ENCODE measurements at places on chromosomes 16 and 17.
A peak's percentile ranks its signal among the peaks of the same experiment; 100 is the strongest.

DNA sequence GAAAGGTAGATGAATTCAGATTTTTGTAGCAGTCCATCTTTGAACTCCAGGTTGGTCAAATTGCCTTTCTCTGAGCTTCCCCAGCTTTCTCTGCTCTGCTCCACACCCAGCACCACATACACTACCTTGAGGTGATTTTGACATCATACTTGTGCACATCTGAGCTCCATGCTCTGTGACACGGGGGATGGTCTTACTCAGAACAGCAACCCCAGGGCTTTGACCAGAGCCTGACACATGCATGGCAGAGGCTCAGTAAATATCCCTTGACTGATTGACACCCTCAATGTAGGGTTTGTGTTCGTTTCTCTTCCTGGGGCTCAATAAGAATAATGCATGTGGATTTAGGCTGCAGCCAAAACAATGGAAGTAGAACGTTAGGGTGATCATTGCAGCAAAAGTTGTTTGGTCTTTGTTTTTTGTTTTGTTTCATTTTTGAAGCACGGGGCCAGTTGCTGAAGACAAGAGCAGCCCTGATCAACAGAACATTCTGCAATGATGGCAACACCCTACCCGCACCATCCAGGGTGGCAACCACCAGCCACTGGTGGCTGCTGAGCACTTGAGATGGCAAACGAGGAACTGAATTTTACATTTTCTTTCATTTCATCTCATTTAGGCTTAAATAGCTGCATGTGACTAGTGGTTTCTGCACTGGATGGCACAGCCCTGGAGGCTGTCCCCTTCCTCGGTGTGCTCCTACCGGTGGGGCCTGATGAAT, 224.8 kb upstream of the TNRC6C start:
- no peak for DNase-seq
- H3K4me3 ChIP-seq, result no peak overlapping the region
- H3K4me1 ChIP-seq, result no peaks in the 10 kb centered on the region
- H3K27me3 ChIP-seq, result no peaks in the 10 kb centered on the region
- H3K36me3 ChIP-seq, result no peaks in the 10 kb centered on the region
- no peak overlapping the region for H3K27ac ChIP-seq

DNA sequence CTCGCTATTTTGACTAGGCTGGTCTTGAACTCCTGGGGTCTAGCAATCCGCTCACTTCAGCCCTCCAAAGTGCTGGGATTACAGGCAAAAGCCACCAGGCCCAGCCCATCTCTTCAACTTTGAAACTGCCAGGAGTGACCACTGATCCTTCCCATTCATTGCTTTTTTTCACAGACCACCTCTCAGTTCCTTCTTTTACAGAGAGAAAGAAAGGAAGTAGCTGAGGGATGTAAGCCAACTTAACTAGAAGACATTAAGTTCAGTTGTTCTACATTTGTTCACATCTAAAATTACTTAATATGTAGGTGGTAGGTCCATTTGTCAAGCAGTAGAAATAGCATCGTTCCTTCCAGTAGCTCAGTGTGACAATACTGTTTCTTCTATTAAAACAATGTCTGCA, 219.8 kb downstream of the STX8 start:
- H3K27me3 ChIP-seq, result no peaks in the 10 kb centered on the region
- peaks cover 2% of the 10 kb centered on the region for H3K4me1 ChIP-seq
- H3K4me3 ChIP-seq, result no peak overlapping the region
- no peak for DNase-seq
- H3K36me3 ChIP-seq, result no peaks in the 10 kb centered on the region

GRCh38 chr16:10831894-10832886, 13.6 kb upstream of the TVP23A start:
- H3K27me3 ChIP-seq, result peaks cover 4% of the 10 kb centered on the region
- H3K36me3 ChIP-seq, result no peaks in the 10 kb centered on the region
- H3K27ac ChIP-seq, result no peak overlapping the region
- no peak for DNase-seq
- H3K4me3 ChIP-seq, result no peak overlapping the region

- no peaks in the 10 kb centered on the region for H3K4me1 ChIP-seq
- H3K4me3 ChIP-seq, result no peak overlapping the region
- H3K27me3 ChIP-seq, result peaks cover 4% of the 10 kb centered on the region
- no peak overlapping the region for H3K27ac ChIP-seq
Observed at GRCh38 chr16:85201574-85201973, 89.3 kb upstream of the CIBAR2 start.

DNA sequence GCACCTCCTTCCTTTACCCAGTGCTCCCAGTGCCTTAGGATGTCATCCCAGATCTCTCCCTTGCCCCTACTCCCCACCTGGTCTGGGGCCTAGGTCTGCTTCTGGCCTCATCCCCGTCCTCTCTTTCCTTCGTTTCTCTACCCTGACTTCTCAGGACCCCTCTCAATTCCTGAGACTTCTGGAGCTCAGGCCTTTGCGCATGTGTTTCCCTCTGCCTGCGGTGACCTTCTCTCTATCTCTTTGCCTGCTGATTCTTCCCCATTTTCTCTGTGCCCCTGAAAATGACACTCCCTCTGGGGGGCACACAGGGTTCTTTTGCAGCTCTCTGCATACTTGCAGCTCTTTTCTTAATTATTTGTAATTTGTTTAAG, 13.5 kb downstream of the ADORA2B start:
- no peaks in the 10 kb centered on the region for H3K27me3 ChIP-seq
- H3K27ac ChIP-seq, result no peak overlapping the region
- no peaks in the 10 kb centered on the region for H3K36me3 ChIP-seq
- no peak overlapping the region for H3K4me3 ChIP-seq

DNA sequence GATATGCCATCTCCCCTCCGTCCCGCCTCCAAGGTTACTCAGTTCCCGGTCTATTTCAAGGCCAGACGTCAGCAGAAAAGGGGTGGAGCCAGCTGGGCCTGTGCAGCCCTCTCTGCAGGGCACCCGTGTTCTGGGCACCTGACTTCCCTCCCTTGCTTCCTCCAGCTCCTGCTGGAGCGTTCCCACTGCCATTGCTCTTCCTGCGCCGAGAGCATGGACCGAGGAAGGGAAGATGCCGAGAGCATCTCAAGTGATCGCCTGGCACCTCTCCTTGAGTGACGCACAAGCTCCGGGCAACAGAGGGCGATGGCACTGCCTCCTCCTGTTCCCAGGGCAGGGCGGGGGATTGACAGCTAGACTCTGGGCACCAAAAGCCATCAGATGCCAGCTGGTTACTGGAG, 29.4 kb upstream of the NAT9 start:
- no peak for DNase-seq
- H3K4me1 ChIP-seq, result no peaks in the 10 kb centered on the region
- no peaks in the 10 kb centered on the region for H3K27me3 ChIP-seq
- H3K4me3 ChIP-seq, result no peak overlapping the region
- no peak overlapping the region for H3K27ac ChIP-seq

GRCh38 chr16:10631886-10632285, 51.5 kb upstream of the EMP2 start:
- no peaks in the 10 kb centered on the region for H3K36me3 ChIP-seq
- DNase-seq, result no peak
- no peak overlapping the region for H3K4me3 ChIP-seq
- peaks cover 3% of the 10 kb centered on the region for H3K27me3 ChIP-seq

DNA sequence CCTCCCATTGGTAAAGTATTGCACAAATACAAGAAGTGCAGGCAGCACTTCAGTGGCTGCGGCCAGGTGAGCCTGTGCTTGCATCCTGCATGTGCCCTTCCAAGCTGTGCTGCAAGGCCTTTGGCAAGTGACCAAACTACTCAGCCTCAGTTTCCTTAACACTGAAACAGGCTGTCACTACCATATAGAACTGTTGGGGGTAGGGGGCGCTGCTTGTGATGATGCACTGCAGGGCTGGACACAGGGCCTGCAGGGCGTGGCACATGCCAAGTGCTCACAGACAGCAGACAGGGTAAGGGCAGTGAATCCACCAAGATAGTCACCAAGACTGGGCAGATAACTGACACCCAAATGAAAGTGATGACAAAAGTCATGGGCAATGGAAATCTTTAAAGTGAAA, 65.6 kb upstream of the SREBF1 start:
- no peak for DNase-seq
- H3K4me1 ChIP-seq, result no peaks in the 10 kb centered on the region
- H3K27me3 ChIP-seq, result no peaks in the 10 kb centered on the region
- no peak overlapping the region for H3K27ac ChIP-seq
- no peaks in the 10 kb centered on the region for H3K36me3 ChIP-seq

DNA sequence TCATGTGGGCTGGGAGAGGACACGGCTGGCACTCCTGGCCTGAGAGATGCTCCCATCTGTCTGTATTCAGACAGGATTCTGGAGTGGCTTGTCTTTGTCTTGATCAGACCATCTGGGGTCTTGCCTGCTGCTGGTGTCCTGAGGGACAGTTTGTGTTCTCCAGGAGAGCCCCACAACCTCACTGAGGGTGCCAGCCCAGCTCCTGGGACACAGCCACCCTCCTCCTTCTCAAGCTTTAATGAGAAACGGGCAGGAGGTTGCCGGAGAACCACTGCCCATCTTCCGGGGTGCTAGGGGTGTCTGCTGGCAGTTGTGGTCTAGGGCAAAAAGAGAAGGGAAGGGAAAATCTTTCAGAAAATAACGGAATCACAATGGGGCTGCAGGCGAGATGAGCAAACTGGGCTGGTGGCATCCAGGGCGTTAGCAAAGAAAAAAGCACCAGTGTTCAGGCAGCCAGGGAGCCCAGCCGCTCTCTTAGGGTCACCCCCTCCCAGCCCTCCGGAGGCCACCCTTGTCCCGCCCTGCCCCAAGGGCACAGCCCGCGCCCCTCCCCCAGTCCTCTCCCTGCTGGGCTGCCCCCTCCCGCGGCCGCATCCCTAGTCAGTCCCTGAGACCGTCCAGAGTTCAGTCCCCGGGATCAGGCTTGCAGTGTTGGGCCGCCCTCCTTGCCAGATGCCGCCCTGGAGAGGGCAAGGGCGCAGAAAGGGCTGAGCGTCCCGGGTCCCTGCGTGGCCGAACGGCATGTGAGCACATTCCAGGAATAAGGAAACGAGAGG, 824.7 kb downstream of the KCNJ18 start:
- H3K36me3 ChIP-seq, result no peaks in the 10 kb centered on the region
- H3K4me3 ChIP-seq, result no peak overlapping the region
- no peak for DNase-seq
- no peak overlapping the region for H3K27ac ChIP-seq
- H3K4me1 ChIP-seq, result no peaks in the 10 kb centered on the region

DNA sequence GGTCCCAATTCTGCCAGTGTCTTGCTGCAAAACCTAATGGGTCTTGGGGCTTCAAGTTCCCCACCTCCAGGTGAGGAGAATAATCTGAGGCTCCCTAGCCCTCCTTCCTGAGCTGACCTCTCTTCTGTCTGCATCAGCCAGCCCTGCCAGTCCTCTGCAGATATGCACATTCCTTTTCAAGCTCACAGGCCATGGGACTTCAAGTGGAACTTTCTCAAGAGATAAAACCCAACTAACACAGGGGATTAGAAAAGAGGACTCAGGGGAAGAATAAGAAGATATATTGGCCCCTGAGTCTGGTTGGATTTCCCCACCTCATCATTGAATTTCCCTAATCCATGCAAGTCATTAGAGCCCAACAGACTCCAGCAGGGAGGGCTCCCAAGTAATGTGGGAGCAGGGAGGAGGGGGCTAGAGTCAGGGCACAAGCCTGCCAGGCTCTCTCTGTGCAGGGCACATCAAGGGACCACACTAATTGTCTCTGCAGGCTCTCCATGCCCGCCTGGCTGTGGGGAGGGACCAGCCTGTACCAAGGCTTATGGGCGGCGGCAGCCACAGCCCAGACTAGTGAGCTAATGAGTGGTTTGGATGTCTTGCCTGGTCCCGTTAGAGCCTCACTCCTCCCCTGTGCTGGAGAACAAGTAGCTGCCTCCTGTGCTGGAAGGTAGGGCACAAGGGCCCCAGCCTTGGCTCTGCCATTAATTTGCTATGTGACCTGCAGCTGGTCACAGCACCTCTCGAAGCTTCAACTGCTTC, 1.2 kb downstream of the KRT14 start:
- H3K27ac ChIP-seq, result no peak overlapping the region
- no peaks in the 10 kb centered on the region for H3K4me1 ChIP-seq
- H3K36me3 ChIP-seq, result no peaks in the 10 kb centered on the region
- no peak for DNase-seq

DNA sequence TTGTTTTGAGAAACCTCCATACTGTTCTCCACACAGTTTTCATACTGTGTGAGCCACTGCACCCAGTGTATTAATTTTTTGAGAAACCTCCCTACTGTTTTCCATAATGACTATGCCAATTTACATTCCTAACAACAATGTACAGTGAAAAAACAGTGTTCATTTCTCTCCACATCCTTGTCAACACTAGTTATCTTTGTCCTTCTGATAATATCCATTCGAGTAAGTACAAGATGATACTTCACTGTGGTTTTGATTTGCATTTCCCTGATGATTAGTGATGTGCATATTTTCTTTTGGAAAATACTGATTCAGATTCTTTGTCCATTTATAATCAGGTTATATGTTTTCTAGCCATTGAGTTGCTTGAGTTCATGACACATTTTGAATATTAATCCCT, 462.0 kb downstream of the CDH11 start:
- no peaks in the 10 kb centered on the region for H3K36me3 ChIP-seq
- no peaks in the 10 kb centered on the region for H3K4me1 ChIP-seq
- DNase-seq, result no peak
- no peak overlapping the region for H3K4me3 ChIP-seq

GRCh38 chr16:66263168-66263972, 103.1 kb upstream of the CDH5 start:
- no peak overlapping the region for H3K27ac ChIP-seq
- peaks cover 6% of the 10 kb centered on the region for H3K27me3 ChIP-seq
- no peak overlapping the region for H3K4me3 ChIP-seq
- H3K36me3 ChIP-seq, result no peaks in the 10 kb centered on the region

DNA sequence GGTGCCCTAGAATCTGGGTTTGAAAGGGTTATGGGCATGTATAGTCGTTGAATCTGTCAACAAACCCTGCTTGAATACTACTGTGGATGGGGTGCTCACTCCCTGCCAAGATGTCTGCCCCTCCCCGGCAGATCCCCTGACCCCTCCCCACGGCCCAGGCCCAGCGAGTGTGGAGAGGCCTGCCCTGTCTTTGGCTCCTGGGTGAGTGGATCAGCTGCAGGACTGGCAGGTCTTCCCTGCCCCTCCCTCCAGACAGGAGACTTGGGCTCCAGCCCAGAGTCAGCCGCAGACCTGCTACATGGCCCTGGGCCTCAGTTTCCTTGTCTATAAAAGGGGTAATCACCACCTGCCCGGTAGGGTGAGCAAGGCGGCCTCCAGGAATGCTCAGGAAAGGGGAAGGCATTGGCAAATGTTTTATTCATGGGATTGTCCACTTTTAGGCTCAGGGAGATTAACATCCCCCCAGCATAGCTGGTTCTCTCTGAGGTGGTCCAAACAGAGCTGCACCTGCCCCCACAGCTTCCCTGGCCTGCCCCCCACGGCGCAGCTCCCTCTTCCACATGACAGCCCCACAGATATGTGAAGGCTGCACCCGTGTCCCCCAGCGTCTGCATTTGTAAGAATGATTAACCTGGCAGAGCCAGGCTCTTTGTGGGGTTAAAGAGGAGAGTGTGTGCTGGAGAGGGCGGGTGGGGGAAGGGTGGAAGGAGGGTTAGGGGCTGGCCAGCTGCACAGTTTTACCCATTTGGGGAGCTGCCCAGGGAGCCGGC, 18.5 kb upstream of the SPNS2 start:
- no peaks in the 10 kb centered on the region for H3K36me3 ChIP-seq
- peak overlapping the region; percentile 37 for H3K4me3 ChIP-seq
- H3K27me3 ChIP-seq, result no peaks in the 10 kb centered on the region
- peak; percentile 24 for DNase-seq
- H3K27ac ChIP-seq, result peak overlapping the region; percentile 94

- no peak within 1 kb of the TSS for H3K4me3 ChIP-seq
- peak; percentile 44 for DNase-seq
- H3K36me3 ChIP-seq, result no peaks in the 10 kb centered on the region
- no peaks in the 10 kb centered on the region for H3K4me1 ChIP-seq
Observed at GRCh38 chr17:3557768-3558583, at the start of gene TRPV3. TRPV3 (minus strand) TSS chr17:3557812; CDS start chr17:3554850, 2,962 bp downstream.
